ENCODE measurements at places on chromosomes 5 and 9. TPM values are rescaled to one million over a fixed set of nuclear protein-coding genes. Genes with fewer than 3 reads are reported as not detected.

DNA sequence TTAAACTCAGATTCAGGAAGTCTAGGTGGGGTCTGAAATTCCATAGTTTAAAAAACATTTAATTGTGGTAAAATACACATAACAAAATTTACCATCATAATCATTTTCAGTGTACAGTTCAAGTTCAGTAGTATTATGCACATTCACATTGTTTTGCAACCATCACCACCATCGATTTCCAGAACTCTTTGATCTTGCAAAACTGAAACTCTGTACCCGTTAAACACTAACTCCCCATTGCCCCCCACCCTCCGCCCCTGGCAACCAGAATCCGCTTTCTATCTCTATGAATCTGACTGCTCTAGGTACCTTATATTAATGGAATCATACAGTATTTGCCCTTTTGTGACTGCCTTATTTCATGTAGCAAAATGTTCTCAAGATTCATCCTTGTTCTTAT, 117.5 kb downstream of the CEP120 start:
- no peak for DNase-seq

DNA sequence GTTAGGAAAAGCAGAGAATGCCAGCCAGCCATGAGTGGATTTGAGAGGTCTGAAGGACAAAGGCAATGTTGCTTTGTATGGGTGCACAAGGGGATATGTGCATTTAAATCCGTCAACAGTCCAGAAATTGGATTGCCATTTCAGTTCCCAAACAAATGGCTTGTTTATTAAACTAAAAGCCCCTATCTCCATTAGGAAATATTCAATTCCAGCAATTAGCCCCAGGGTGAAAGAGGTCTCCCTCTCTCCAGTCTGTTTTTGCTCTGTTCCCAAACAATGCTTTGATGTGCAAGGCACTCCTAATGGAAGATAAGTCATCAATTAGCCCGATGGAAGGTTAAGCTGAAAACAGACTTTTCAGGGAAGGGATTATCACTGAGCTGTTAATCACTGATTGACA, 101.3 kb downstream of the C9orf152 start:
- DNase-seq: no peak

GRCh38 chr9:71479621-71480020, 288.7 kb downstream of the CEMIP2 start:
- no peak for DNase-seq

GRCh38 chr5:14439087-14439871, 142.3 kb upstream of the OTULINL start:
- DNase-seq: no peak

GRCh38 chr5:39479537-39479936, 54.8 kb upstream of the DAB2 start:
- no peak for DNase-seq

GRCh38 chr9:131773911-131774379, 34.1 kb upstream of the RAPGEF1 start:
- DNase-seq: peak; percentile 80

DNA sequence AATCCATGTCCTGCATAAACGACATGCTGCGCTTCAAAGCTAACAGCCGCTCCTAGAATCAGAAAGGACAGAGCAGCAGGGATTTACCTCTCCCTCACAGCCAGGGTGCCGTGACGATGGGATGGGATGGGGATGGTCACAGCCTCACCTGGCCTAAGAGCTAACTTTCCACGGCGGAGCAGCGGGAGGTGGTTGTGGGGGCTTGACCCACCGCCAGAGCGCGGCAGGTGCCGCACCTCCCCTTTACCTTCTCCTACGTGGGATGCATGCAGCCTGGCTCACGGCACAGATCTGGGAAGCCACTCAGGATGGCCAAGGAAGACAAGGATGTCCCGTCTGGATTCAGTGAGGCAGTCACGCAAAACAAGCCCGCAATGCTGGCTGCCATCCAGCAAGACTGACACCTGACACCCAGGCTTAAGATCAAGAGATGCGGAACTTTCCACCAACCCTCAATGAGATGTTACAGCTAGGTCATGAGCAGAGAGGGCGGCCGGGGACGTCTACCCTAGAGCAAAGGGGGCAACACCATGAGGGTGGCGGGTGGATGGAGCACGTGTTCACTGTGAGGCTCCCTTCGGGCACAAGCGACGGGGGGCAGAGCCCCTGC, 5.8 kb downstream of the BRD9 start:
- DNase-seq: no peak

GRCh38 chr5:132011622-132012343, at the start of gene ACSL6:
Gene ACSL6, minus strand, starts transcription at chr5:132011658. Its CDS starts 105 bp downstream, at chr5:132011553.
- DNase-seq: no peak

- no peak for DNase-seq
Observed at GRCh38 chr9:127159325-127159801, 36.9 kb upstream of the ANGPTL2 start.

DNA sequence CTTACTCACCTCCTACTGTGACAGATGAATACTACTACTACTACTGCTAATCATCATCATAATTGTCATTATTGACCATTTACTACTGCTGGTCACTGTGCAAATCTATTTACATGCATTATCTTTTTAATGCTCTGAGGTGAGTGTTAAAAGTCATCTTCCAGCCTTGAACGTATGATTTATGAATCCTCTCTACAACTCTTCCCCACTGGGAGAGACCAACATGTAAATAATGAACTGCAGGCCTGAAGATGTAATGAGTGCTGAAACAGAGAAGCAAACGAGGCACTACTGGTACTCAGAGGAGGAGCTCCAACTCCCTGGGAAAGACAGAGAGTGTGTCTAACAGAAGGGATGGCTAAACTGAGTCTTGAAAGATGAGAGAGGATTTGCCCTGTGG, 95.4 kb downstream of the JAKMIP2 start:
- DNase-seq: no peak

DNA sequence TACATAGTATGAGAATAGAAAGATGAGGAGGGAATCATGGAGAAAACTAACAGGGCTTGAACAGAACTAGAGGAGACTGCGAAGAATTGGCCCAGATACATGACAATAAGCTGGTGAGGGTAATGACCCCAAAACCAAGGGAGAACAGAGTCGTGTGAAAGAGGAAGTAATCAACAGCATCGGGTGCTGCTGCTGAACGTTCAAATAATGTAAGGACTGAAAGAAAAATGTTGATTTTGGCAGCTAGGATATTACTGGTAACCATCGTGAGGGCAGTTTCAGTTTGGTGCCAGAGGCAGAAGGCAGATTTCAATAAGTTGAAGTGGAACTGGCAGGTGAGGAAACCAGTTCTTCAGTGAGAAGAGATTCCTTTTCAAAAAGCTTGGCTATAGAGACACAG, 66.8 kb upstream of the SMC2 start:
- no peak for DNase-seq

- DNase-seq: no peak
Observed at GRCh38 chr9:112224401-112225289, 49.5 kb upstream of the SUSD1 start.

DNA sequence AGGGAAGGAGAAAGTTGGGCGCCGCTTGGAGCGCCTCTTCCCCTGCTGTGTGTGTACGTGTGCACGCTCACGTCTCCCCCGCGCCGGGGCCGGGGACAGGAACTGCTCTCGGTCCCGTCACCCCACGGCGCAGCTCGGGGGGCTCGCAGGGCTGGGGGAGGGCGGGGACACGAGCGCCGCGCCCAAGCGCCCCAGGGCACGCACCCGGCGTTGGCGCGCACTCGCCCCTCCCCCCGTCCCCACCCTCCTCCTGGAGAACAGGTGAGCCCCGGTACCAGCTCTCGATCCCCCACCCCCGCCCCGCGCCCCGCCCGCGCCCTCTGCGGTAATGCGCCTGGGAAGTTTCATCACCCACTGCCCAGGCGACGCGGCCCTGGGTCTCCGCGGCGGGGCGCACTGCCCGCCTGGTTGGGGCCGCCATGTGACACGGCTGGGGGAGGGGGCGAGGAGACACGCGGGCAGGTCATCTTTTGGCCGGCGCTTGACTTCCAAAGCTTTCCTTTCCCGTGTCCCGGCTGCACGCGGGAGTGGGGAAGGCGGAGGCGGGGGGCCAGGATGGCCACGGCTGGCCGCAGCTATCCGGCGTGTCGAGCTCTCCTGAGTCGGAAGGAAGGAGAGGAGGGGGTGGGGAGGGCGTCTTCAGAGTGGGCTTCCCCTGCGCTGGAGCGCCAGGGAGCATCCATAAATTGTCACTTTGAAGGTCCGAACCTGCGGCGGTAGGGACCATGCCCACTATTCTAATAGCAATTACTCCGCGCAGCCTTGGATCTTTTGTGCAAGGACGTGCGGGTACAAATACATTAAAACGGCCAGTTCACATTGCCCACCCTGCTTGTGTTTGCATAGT, 1.5 kb upstream of the STC2 start:
- DNase-seq: peak; percentile 47

DNA sequence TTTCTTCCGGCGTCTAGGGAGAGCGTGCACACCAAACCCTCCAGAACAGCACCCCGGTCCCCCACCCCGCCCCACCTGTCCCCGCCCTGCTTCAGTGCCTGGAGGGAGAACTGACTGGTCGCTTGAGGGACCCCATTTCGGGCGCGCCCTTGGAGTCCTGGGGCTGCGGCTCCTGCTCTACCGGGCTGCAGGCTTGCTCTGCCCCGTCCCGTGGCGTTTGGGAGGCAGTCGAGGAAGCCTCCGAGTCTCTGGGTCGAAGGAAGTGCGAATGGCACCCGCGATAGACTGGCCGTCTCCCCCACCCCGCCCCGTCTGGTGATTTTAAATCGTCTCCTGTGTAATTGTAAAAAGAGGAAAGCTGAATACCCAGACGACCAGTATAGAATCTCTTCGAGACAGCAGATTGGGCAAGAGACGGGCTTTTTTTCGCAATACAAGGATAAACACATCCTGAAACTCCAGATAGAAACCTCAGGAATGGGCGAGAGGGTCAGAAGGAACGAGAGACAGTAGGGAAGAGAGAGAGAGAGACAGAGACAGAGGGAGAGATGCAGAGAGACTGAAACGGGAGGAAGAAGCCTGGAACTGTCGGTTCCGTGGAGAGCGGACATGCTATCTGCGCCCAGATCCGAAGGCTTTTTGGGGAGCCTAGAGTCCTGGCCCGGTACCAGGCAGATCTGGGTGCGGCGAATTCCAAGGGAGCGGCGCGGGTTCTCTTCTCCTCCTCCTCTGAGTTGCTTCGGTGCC, 9.9 kb downstream of the PRDM6 start:
- peak; percentile 50 for DNase-seq

DNA sequence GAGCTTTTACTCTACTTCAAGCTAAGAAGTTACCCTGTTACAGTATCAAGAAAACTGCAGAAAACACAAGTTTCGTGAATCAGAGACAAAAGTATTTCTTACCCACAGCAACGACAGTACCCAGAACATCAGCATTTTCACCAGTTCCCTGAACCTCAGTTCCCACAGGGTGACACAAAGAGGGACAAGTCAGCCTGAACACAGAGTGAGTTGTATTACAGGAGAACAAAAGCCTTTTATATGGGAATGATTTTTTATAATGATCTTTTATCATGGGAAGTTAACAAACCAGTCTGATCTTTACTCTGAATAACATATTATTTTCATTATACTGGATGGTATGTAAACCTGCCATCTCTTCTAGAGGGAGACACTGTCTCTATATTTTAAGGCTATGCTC, 139.0 kb upstream of the ITGA1 start:
- DNase-seq: no peak

- no peak for DNase-seq
Observed at GRCh38 chr5:67248703-67249589, 52.3 kb upstream of the CD180 start.

DNA sequence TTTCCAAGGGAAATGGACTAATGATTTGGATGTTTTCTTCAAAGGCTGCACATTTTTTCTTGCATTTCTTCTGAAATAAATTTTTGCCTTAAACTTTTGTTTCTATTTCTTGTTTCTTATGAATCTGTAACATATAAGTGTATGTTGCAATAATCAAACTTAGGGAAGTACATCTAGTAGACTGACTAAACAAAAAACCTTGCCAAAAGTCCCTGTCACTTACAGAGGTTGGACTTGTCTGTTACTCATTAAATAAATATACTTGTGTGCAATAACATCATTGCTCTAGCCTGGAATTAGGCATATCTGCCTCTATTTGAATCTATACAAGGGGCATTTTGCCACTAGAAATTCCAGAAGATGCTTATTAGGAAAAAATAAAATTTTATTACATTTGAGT, 56.6 kb downstream of the C6 start:
- no peak for DNase-seq

GRCh38 chr5:135493406-135494180, 41.4 kb upstream of the TIFAB start:
- no peak for DNase-seq

DNA sequence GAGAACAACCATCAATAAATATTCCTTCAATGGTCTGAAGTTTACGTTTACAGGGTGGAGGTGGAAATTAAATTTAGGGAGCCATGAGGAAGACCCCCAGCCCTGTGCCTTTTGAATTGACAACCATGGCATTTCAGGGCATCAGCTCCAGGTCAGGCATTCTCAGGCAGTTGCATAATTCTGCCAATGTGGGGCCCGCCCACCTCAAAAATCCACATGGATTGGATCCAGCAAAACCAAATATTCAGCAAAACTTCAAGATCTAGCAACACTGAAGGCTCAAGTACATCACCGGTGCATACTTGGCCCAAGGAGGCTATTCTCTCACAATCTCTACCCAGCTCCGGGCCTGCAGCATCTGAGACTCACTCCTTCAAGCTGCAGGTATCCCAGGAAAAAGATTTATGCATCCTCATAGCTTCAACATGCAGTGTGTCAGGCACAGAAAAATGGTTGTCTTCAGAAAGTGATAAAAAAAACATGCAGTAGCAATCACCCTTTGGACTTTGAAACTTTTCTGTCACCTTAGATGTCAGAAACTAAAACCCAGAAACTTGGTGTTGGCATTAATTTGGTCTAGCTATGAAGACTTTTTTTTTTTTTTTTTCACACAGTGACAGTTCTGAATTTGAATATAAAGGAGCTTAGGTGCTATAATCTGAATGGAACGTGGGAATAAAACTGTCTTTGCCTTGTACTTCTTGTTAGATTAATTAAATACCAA, 21.4 kb upstream of the ANXA2R start:
- DNase-seq: no peak

DNA sequence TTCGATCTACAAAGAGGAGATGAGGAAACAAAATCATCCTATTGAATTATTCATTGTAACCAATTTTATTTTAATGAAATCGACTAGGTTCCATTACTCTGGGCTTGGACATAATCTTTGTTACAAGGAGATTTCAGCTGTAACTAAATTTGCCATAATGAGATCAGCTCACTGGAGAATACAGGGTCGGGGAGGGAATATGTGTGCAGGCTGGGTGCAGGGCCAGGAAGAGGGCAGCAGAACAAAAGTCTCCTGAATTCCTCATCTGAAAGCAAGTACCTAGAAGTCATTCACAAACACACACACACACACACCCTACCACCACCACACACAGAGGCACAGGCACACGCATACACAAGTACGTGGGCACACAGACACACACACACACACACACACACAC, 151.2 kb downstream of the PAPPA start:
- no peak for DNase-seq

Gene ABCA1
- 40.5 TPM for total RNA-seq

Gene SLC1A3
- total RNA-seq: 31.7 TPM

Gene PCDHA9
- total RNA-seq: 0.20 TPM

Gene LECT2
- total RNA-seq: not detected

Gene SELENOP
- 636 TPM for total RNA-seq

Gene TMOD1
- 2.5 TPM for total RNA-seq

Gene RECK
- 20.7 TPM for total RNA-seq

Gene RASEF
- 16.9 TPM for total RNA-seq

Gene JADE2
- total RNA-seq: 36.8 TPM

Gene PCDHAC2
- total RNA-seq: 12.6 TPM
